Foreskin fibroblast (primary cell): ENCODE measurements at places on chromosomes 16 and 17.

DNA sequence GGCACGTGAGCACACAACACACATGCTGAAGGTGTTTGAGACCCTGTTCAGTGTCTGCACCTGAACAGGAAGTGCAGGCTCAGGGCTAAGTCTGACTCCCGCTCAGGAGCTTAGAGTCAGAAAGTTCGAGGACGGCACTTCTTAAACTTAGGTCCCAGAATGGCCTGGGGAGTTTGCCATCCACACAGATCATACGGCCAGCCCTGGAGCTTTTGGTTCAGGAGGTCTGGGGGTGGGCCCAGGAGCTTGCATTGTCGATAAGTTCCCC is 4.0 kb upstream of the CAMKK1 start:
- DNase-seq, result no peak

DNA sequence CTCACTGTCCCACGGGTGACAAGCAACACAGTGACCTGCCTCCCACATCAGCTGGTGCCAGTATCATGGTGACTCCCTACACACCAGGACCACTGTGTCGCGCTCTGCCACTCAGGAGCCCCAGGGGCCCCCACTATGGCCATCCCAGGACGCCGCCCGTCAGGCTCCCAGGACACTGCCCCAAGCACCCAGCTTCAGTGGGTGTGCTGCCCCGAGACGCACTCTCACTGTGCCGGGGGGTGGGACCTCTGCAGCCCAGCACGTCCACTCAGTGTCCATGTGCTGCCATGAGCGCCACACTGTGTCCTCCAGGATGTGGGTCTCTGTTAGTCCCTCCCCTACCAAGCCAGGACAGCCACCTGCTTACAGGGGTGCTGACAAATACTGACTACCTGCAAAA is 120.5 kb downstream of the ZNF778 start:
- no peak for DNase-seq

DNA sequence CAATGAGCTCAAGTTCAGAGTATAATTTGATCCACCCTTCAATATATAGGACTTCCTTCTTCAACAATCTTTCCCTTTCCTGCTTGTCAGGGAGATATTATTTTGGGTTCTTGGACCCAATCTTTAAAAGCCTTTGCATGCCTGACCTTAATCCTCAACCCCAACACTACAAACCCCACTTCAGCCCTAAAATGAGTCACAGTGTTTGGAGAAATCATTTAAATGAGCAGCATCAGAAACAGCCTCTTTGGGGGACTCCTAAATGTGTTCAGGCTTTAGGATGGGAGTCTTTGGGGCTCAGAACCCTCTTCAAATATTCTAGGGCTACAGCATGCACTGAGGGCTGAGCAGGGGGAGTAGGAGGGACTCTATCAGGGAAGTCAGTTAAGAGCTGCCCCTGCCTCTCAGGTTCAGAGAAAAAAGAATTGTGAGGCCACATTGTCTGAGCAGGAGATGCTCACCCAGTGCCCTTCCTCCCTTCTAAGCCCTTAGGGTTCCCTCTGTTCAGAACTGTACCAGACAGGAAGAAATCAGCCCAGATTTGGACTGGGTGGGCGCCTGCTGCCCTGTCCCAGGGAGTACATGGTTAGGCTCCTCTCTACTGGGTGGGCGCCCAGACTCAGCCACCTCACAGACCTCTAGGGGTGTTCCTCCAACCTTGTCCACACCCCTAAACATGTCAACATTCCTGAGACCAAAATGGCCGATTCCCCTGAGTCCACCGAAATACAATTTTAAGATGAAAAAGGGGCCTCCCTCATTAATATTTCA is 5.0 kb downstream of the NEUROD2 start:
- no peak for DNase-seq

- no peak for DNase-seq
Observed at GRCh38 chr16:75379339-75379738, 54.0 kb downstream of the CFDP1 start.

- DNase-seq, result peak; percentile 88
Observed at GRCh38 chr17:16987830-16988601, 16.1 kb upstream of the TNFRSF13B start.

DNA sequence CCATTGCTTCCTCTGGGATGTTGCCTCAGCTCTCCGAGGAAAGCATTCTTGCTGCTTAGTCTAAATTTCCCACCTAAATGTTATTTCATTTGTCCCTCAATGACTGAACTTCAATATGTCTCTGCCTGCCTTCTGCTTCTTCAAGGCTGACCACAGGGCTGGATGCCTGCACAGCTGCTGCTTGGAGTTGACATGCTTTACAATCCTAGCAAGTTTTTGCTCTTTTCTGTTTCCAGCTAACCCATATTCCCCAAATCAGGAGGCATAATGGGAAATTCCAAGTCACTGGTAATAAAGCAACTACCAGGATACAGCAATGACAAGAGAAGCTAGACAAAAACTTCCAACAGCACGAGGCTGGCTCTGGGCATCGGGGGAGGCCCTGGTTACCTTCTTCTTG is 48.9 kb downstream of the GTF3C1 start:
- no peak for DNase-seq
